Thoracic aorta (tissue), 2 donors: ENCODE measurements at places on chromosomes 16 and 17.
A peak's percentile ranks its signal among the peaks of the same experiment; 100 is the strongest.

DNA sequence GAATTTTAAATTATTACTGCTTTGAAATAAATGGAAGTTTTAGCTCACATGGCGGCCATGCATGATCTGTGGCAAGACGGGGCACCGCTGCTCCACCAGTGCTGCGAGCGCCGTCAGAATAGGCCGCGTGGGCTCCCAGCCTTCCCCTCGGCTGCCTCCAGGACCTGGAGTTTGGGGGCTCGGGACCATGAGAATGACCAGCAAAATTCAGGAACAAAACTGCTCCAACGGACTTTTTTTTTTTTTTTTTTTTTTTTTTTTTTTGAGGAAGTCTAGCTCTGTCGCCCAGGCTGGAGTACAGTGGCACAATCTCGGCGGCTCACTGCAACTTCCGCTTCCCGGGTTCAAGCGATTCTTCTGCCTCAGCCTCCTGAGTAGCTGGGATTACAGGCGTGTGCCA, 38.3 kb upstream of the AKAP1 start:
- H3K27me3 ChIP-seq: no peaks in the 10 kb centered on the region
- peak overlapping the region; percentile 68 for H3K4me3 ChIP-seq
- H3K4me1 ChIP-seq: no peaks in the 10 kb centered on the region
- peak overlapping the region; percentile 27 for H3K27ac ChIP-seq
- H3K36me3 ChIP-seq: no peaks in the 10 kb centered on the region
- DNase-seq: no peak

DNA sequence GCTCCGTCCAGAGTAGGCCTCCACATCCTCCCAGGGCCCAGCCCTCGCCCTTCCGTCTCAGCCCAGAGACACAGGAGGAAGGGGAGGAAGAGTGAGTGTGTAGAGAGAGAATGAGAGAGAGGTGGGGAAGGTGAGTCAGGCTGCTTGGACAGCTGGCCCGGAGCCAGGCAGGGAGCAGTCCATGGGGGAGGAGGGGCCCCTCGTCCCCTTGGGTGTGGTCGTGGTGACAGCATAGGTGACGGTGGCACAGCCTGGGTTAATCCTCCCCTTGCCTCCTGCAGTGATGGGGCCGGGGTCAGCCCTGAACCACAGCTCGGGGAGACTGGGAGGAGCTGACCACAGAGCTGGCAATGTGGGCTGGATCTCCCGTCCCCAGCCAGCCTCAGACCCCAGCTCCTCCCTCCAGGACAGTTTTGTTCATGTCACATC, 36.5 kb downstream of the FA2H start:
- H3K27ac ChIP-seq: no peak overlapping the region
- H3K36me3 ChIP-seq: no peaks in the 10 kb centered on the region
- H3K4me3 ChIP-seq: no peak overlapping the region

- H3K27me3 ChIP-seq: no peaks in the 10 kb centered on the region
- H3K4me3 ChIP-seq: no peak overlapping the region
- H3K27ac ChIP-seq: no peak overlapping the region
- DNase-seq: no peak
- H3K4me1 ChIP-seq: peaks cover 19% of the 10 kb centered on the region
- no peaks in the 10 kb centered on the region for H3K36me3 ChIP-seq
Measured at GRCh38 chr16:81627024-81627423, 152.1 kb upstream of the PLCG2 start.

DNA sequence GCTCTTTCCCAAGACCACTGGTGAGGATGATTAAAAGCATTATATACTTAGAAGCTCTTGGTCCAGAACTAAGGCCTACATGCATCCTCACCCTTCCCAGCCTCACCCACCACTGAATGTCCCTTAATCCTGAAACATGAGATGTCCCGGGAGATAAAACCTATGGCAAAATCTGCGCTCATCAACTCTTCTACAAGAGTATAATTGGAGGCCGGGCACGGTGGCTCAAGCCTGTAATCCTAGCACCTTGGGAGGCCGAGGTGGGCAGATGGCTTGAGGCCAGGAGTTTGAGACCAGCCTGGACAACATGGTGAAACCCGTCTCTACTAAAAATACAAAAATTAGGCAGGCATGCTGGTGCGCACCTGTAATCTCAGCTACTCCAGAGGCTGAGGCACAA, 13.3 kb downstream of the ACACA start:
- H3K4me1 ChIP-seq: peaks cover 5% of the 10 kb centered on the region
- no peak overlapping the region for H3K4me3 ChIP-seq

- H3K4me3 ChIP-seq: no peak overlapping the region
- no peaks in the 10 kb centered on the region for H3K36me3 ChIP-seq
- no peaks in the 10 kb centered on the region for H3K27me3 ChIP-seq
- no peaks in the 10 kb centered on the region for H3K4me1 ChIP-seq
- H3K27ac ChIP-seq: no peak overlapping the region
Measured at GRCh38 chr16:4917117-4917516, 19.8 kb downstream of the PPL start.

- no peak overlapping the region for H3K27ac ChIP-seq
- H3K4me3 ChIP-seq: no peak overlapping the region
- H3K27me3 ChIP-seq: no peaks in the 10 kb centered on the region
- no peaks in the 10 kb centered on the region for H3K36me3 ChIP-seq
- no peak for DNase-seq
Measured at GRCh38 chr16:54696522-54696921, 234.1 kb upstream of the IRX5 start.

DNA sequence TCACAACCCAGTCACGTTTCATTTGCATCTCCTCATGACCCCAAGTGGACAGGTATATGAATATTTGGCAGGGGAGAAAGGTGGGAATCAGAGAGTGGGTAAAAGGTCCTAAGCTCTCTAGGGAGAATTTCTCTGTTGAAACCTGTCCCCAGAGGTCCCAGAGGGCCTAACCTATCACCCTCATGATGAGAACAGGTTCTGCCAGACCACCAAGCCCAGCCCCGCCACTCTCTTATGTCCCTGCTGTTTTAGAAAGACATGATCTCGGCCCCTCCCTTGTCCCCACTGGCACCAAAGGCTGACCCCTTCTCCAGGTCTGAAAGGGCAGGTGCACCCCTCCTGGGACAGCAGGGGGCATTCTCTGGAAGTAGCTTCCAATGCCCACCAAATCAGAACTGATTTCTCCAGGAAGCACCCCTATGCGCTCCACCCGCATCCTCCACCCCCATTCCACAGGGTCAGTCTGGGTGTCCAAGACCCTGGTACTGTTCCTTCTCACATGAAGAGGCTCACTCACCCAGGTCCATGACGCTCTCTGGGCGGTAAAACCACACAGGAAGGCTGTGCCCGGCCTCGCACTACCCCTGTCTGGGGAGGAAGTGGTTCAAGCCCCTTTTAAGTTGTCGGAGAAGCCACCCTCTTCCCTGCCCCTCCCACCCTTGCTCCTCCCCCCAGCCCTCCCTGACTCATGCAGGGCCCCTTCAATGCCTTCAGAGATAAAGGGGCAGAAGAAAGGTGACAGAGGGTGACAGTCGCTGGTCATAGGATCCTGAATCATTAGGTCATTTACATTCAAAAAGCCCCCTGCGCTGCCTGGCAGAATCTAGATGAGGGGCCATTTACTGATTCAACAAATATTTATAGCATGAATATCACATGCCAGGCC, at the start of gene CCR7:
Gene CCR7, minus strand, starts transcription at position 590 of the 886 bp plus-strand sequence. Its CDS starts 63 bp downstream, at position 527.
- no peak within 1 kb of the TSS for H3K27ac ChIP-seq
- no peak for DNase-seq
- H3K4me1 ChIP-seq: peaks cover under 1% of the 10 kb centered on the region

DNA sequence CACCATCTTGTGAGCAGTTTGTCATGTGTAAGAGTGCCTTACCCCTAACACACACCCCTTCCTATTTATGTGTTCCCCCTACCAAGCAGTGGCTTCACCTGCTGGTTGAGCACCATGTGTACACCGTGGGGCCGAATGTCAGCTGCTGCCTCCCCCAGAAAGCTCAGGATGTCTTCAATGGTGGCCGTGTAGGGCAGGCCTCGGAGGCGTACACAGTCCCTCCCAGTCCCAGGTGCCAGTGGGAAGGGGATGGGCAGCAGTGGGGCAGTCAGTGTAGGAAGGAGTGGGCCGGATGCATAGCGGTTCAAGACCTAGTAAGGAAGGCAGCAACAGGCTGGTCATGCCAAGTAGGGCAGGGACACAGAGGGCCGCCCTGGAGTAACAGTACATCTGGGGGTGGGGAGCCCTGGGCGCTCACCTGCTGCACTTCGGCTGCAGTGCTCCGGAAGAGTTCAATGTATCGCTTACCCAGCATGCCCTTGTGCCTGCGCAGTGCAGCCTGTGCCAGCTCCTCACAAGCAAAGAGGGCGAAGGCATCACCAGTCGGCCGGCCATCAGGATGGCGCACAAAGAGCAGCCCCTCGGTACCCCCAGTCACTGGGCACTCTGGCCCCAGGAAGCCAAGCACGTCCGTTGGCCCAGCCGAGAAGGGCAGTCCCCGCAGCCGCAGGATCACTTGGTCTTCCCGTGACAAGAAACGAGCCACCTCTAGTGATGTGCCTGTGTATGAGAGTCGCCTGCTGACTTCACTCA, 4.4 kb downstream of the ESRP2 start:
- no peak overlapping the region for H3K4me3 ChIP-seq
- no peaks in the 10 kb centered on the region for H3K36me3 ChIP-seq
- DNase-seq: no peak
- no peak overlapping the region for H3K27ac ChIP-seq

- no peak overlapping the region for H3K27ac ChIP-seq
- H3K4me1 ChIP-seq: no peaks in the 10 kb centered on the region
- no peaks in the 10 kb centered on the region for H3K27me3 ChIP-seq
- no peak overlapping the region for H3K4me3 ChIP-seq
- no peak for DNase-seq
- H3K36me3 ChIP-seq: no peaks in the 10 kb centered on the region
Measured at GRCh38 chr16:55839115-55839514, 6.2 kb upstream of the CES1 start.

GRCh38 chr16:88133507-88133843, 182.2 kb downstream of the BANP start:
- DNase-seq: no peak
- H3K4me3 ChIP-seq: no peak overlapping the region
- no peaks in the 10 kb centered on the region for H3K36me3 ChIP-seq
- H3K4me1 ChIP-seq: no peaks in the 10 kb centered on the region
- H3K27me3 ChIP-seq: no peaks in the 10 kb centered on the region
- H3K27ac ChIP-seq: no peak overlapping the region

DNA sequence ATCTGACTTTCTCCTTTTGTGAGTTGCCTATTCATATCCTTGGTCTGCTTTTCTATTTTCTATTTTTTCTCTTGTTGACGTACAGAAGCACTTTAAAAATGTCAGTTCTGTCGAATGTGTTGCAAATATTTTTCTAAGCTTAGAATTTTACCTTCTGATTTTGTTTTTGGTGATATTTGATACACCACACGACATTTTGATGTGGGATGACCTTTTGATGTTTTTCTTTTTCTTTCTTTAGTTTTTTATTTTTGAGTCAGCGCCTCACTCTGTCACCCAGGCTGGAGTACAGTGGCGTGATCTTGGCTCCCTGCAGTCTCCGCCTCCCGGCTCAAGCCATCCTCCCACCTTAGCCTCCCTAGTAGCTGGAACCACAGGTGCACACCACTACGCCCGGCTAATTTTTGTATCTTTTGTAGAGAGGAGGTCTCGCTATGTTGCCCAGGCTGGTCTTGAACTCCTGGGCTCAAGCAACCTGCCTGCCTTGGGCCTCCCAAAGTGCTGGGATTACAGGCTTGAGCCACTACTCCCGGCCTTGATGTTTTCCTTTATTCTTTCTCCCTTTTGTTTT, 39.6 kb downstream of the WSB1 start:
- H3K27ac ChIP-seq: peak overlapping the region; percentile 84
- H3K4me3 ChIP-seq: peak overlapping the region; percentile 64
- no peaks in the 10 kb centered on the region for H3K27me3 ChIP-seq
- DNase-seq: no peak
- H3K4me1 ChIP-seq: peaks cover 10% of the 10 kb centered on the region

GRCh38 chr17:65062171-65062915, 5.8 kb upstream of the GNA13 start:
- no peaks in the 10 kb centered on the region for H3K36me3 ChIP-seq
- H3K4me3 ChIP-seq: no peak overlapping the region
- H3K27me3 ChIP-seq: no peaks in the 10 kb centered on the region
- DNase-seq: no peak
- peaks cover 3% of the 10 kb centered on the region for H3K4me1 ChIP-seq
- no peak overlapping the region for H3K27ac ChIP-seq

DNA sequence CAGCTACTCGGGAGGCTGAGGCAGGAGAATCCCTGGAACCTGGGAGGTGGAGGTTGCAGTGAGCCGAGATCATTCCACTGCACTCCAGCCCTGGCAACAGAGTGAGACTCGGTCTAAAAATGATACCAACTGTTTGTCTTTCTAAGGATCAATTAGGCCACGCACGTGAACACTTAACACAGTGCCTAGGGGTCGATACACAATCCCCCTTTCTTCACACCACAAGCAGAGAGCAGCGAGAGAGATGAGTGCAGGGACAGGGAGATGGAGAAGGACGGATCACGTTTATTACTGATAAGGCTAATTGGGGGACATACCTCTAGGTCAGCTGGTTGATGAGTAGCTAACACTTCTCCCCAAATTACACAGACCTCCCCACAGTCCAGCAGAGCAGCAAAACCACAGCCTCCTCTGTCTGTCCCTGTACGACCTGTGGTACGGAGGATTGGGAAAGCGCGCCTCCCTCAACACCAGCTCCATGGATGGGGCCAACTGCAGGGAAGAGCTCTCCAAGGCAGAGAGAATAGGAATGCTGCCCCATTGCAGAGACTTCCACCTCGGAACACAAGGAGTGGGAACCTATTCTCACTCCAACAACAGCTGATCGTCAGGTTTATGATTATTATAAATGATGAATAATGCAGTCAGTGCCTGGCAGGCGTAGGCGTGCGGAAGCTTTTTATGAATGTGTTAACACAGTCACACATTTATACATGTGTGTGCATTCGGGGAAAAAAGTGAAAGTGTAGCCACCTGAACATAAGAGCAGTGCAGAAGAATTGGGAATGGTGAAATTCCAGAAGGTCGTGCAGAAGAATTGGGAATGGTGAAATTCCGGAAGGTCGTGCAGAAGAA, 155.1 kb downstream of the C16orf95 start:
- no peaks in the 10 kb centered on the region for H3K4me1 ChIP-seq
- H3K27ac ChIP-seq: no peak overlapping the region
- no peaks in the 10 kb centered on the region for H3K27me3 ChIP-seq
- H3K4me3 ChIP-seq: no peak overlapping the region
- no peak for DNase-seq

- peaks cover 41% of the 10 kb centered on the region for H3K4me1 ChIP-seq
- H3K4me3 ChIP-seq: peak overlapping the region; percentile 78
- no peaks in the 10 kb centered on the region for H3K36me3 ChIP-seq
- DNase-seq: peak; percentile 75
- H3K27me3 ChIP-seq: no peaks in the 10 kb centered on the region
Measured at GRCh38 chr17:9240659-9241370, 219.5 kb downstream of the NTN1 start.
